ENCODE measurements at places on chromosomes 3 and 15. TPM values are rescaled to one million over a fixed set of nuclear protein-coding genes. Genes with fewer than 3 reads are reported as not detected.

A4GNT gene
- not detected for total RNA-seq

SLC22A14 gene
- 0.18 TPM for total RNA-seq

AP3B2 gene
- total RNA-seq: 0.82 TPM

ROBO1 gene
- 46.8 TPM for total RNA-seq

UBE2E1 gene
- total RNA-seq: 89.1 TPM

TRIM42 gene
- not detected for total RNA-seq

GRCh38 chr3:60399292-60399691, 852.0 kb downstream of the FHIT start:
- H3K4me3 ChIP-seq: no peak overlapping the region
- H3K36me3 ChIP-seq: no peaks in the 10 kb centered on the region
- no peak for DNase-seq
- no peak overlapping the region for H3K27ac ChIP-seq
- H3K27me3 ChIP-seq: no peaks in the 10 kb centered on the region

DNA sequence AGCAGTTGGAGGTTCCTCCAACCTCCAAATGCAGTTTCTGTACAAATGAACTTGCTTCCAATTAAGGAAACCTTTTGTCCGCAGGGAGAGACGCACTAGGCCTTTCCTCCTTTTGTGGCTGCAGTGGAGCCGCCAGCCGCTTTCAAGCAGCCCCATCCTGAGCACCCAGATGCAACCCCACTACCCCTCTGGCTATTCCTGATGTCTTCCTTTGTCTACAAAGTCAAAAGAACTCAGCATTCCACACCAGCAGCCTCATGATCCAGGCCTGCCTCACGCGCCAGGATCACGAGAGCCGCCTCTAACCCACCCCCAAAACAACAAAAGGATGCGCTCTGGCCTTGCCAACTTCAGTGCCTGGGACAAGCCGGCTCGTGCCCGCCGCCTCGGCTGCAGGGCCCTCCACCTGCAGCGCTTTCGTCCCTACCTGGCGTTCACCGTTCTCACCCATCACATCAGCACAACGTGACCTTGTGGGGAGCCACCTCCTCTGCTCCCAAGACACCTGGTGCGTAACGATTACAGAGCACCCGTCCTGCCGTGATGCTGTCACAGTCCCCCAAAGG, 48.2 kb upstream of the MUC4 start:
- no peaks in the 10 kb centered on the region for H3K4me1 ChIP-seq
- peaks cover 10% of the 10 kb centered on the region for H3K36me3 ChIP-seq
- no peak overlapping the region for H3K27ac ChIP-seq
- H3K27me3 ChIP-seq: no peaks in the 10 kb centered on the region
- no peak overlapping the region for H3K4me3 ChIP-seq

DNA sequence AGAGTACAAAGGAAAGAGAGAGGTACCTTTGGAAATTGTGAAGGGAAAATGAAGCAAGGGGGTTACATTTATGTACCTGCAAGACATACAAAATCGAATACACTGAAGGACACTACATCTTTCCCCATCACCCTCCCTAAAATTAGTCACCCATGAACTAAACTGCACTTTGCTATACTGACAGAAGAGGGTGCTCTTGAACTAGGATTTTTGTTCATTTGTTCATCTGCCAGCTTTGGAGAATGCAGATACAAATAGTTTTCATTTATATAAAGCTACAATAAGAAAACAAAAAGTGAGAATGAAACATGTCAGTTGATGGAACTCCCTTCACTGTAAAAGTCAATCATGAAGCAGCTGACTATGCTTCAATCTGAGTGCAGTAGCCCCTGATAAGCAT, 55.7 kb downstream of the PCCB start:
- H3K27ac ChIP-seq: no peak overlapping the region
- H3K27me3 ChIP-seq: no peaks in the 10 kb centered on the region
- H3K36me3 ChIP-seq: no peaks in the 10 kb centered on the region
- DNase-seq: no peak
- H3K4me1 ChIP-seq: no peaks in the 10 kb centered on the region

GRCh38 chr3:121651684-121652083, 9.0 kb downstream of the HCLS1 start:
- no peaks in the 10 kb centered on the region for H3K27me3 ChIP-seq
- peaks cover 41% of the 10 kb centered on the region for H3K36me3 ChIP-seq
- no peak overlapping the region for H3K27ac ChIP-seq
- H3K4me1 ChIP-seq: no peaks in the 10 kb centered on the region

DNA sequence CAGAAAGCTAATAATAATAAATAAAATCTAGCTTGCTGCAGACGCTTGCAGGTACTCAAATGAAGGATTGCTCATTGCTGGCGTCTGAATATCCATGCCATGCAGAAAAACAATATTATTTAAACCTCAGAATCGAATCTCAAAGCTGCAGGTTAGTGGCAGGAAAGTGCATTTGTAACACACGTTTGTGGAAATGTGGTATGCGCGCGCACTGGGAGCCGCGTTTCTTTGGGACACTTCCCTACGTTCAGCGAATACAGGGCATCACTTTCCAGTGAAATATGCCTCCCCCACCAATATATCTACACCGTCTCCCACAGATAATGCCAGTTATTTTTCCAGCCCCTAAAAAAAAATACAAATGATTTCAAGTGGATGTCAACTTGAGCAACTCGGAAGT, 37.1 kb downstream of the ZIC4 start:
- no peak for DNase-seq
- H3K27me3 ChIP-seq: peaks cover 100% of the 10 kb centered on the region
- H3K36me3 ChIP-seq: no peaks in the 10 kb centered on the region
- no peak overlapping the region for H3K27ac ChIP-seq
- no peaks in the 10 kb centered on the region for H3K4me1 ChIP-seq

- no peak overlapping the region for H3K4me3 ChIP-seq
- no peaks in the 10 kb centered on the region for H3K4me1 ChIP-seq
- H3K36me3 ChIP-seq: no peaks in the 10 kb centered on the region
- no peaks in the 10 kb centered on the region for H3K27me3 ChIP-seq
- no peak overlapping the region for H3K27ac ChIP-seq
- no peak for DNase-seq
Observed at GRCh38 chr3:103712320-103713008, 1277.6 kb downstream of the ZPLD1 start.

DNA sequence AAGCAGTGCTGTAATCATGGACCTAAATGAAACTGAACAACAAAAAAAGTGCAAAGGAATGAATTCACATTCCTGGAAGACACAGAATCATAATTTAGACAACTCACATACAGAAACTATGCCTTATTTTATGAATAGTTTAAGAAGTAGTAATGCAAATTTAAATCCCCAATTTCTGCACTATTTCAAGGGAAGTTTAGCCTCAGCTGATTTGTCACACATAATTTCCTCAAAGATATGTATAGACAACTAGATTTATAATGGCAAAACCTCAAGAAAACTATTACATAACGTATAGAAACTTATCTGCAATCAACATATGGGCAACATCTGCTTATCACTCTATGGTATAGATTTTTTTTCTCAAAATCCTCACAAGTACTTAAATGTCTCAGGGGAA, 7.8 kb upstream of the PTX3 start:
- H3K27me3 ChIP-seq: no peaks in the 10 kb centered on the region
- no peak overlapping the region for H3K27ac ChIP-seq
- no peak for DNase-seq
- H3K4me3 ChIP-seq: no peak overlapping the region

GRCh38 chr15:86040356-86041033, 39.2 kb upstream of the AGBL1 start:
- no peaks in the 10 kb centered on the region for H3K4me1 ChIP-seq
- H3K4me3 ChIP-seq: no peak overlapping the region
- DNase-seq: no peak
- H3K27me3 ChIP-seq: no peaks in the 10 kb centered on the region
- no peaks in the 10 kb centered on the region for H3K36me3 ChIP-seq

- no peak within 1 kb of the TSS for H3K4me3 ChIP-seq
- no peaks in the 10 kb centered on the region for H3K36me3 ChIP-seq
- no peaks in the 10 kb centered on the region for H3K27me3 ChIP-seq
- no peak for DNase-seq
Observed at GRCh38 chr3:48563382-48563918, at the start of gene UCN2. Gene UCN2 (minus strand): TSS chr3:48563781. CDS start chr3:48563124, 657 bp downstream.

- peak overlapping the region; percentile 39 for H3K27ac ChIP-seq
- H3K4me3 ChIP-seq: no peak overlapping the region
- H3K36me3 ChIP-seq: no peaks in the 10 kb centered on the region
- no peaks in the 10 kb centered on the region for H3K4me1 ChIP-seq
Observed at GRCh38 chr15:90074916-90075315, 27.4 kb downstream of the IDH2 start.

- no peak for DNase-seq
- no peak overlapping the region for H3K27ac ChIP-seq
- H3K4me3 ChIP-seq: no peak overlapping the region
- no peaks in the 10 kb centered on the region for H3K4me1 ChIP-seq
- peaks cover 23% of the 10 kb centered on the region for H3K27me3 ChIP-seq
Observed at GRCh38 chr15:34109797-34110663, 8.1 kb downstream of the PGBD4 start.

DNA sequence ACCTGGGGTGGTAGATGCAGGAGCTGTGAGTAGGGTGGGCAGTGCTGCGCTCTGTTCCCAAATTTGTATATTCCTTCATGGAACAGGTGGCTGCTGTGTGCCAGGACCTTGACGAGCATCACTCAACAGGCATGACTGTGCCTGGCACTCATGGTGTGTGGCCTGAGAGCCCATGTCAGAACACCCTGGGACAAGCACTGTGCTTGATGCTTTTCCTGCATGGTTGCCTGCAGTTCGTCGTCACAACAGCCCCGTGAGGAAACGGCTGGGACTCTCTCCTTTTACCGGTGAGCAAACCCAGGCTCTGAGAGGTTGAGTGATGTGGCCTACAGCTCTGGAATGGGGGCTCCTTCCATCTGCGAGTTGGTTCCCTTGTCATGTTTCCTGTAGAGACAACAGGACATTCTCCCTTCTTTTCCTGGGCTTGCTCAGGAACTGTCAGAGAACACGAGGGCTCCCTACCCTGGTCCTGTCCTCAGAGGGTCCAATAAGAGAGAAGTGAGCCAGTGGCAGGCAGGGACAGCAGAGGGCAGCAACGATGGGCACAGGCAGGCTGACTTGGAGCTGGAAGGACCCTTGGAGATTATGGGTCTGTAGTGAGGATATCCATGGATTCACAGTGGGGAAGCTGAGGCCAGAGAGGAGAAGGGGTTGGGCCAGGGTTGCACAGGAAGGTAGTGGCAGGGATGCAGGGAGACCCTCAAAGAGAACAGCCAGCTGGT, 37.4 kb downstream of the PRKCD start:
- no peak for DNase-seq
- peaks cover 8% of the 10 kb centered on the region for H3K4me1 ChIP-seq
- H3K36me3 ChIP-seq: no peaks in the 10 kb centered on the region
- H3K27me3 ChIP-seq: no peaks in the 10 kb centered on the region

- DNase-seq: peak; percentile 51
- peak overlapping the region; percentile 88 for H3K27ac ChIP-seq
- H3K27me3 ChIP-seq: no peaks in the 10 kb centered on the region
- H3K4me1 ChIP-seq: peaks cover 14% of the 10 kb centered on the region
- H3K36me3 ChIP-seq: no peaks in the 10 kb centered on the region
Observed at GRCh38 chr15:55247766-55248427, 41.7 kb downstream of the RAB27A start.

DNA sequence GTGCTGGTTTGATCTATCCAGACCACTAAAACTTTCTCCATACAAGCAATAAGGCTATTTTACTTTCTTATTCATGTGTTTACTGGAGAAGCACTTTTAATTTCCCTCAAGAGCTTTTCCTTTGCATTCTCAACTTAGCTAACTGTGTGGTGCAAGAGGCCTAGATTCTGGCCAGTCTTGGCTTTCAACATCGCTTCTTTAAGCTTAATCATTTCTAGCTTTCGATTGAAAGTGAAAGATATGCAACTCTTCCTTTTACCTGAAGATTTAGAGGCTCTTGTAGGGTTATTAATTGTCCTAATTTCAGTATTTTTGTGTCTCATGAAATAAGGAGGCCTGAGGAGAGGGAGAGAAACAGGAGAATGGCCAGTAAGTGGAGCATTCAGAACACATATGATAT, 234.8 kb upstream of the GADL1 start:
- no peak overlapping the region for H3K27ac ChIP-seq
- no peaks in the 10 kb centered on the region for H3K36me3 ChIP-seq
- no peaks in the 10 kb centered on the region for H3K4me1 ChIP-seq
- no peaks in the 10 kb centered on the region for H3K27me3 ChIP-seq
- H3K4me3 ChIP-seq: no peak overlapping the region

DNA sequence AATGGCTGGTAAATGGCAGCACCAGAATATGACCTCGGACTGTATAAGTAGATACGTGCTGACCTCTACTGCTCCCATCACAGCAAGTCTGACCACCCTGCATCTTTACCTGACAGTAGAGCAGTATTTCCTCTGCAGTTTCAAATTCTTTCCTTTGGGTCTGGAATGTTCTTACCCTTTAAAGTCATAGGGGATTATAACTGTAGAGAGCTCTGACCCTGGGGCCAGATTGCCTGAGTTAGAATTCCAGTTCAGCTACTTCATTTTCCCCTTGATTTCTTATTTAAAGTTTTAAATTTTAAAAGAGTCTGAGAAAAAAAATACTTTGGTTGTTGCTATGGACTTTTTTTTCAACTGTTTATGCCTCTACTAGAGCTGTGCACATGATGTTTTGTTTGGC, 237.7 kb downstream of the NR1D2 start:
- H3K4me3 ChIP-seq: no peak overlapping the region
- no peak overlapping the region for H3K27ac ChIP-seq
- DNase-seq: no peak
- no peaks in the 10 kb centered on the region for H3K4me1 ChIP-seq
- no peaks in the 10 kb centered on the region for H3K36me3 ChIP-seq
- H3K27me3 ChIP-seq: no peaks in the 10 kb centered on the region

DNA sequence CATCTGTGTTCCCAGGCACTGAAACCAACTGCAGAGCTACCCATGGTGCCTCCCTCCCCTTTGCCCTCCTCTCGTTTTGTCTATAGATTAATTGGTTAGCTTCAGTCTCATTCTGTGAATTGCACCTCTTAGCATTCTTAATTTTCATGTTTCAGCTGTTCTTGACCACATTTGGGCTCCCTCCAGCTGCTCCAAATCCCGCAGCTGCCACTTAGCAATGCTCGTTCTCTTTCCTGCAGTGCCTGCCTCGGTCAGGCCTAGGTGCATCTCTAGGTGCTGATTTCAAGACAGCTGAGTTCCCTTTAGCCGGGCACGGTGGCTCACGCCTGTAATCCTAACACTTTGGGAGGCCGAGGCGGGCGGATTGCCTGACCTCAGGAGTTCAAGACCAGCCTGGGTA, 47.0 kb upstream of the SMAD3 start:
- H3K4me1 ChIP-seq: peaks cover 1% of the 10 kb centered on the region
- H3K36me3 ChIP-seq: no peaks in the 10 kb centered on the region
- H3K27me3 ChIP-seq: no peaks in the 10 kb centered on the region
- no peak overlapping the region for H3K27ac ChIP-seq
- no peak for DNase-seq

GRCh38 chr3:142259359-142259758, 34.0 kb upstream of the GK5 start:
- H3K36me3 ChIP-seq: no peaks in the 10 kb centered on the region
- H3K27me3 ChIP-seq: no peaks in the 10 kb centered on the region
- H3K27ac ChIP-seq: no peak overlapping the region
- no peak overlapping the region for H3K4me3 ChIP-seq

- peaks cover 70% of the 10 kb centered on the region for H3K36me3 ChIP-seq
- no peaks in the 10 kb centered on the region for H3K4me1 ChIP-seq
- no peak overlapping the region for H3K4me3 ChIP-seq
- DNase-seq: no peak
- no peaks in the 10 kb centered on the region for H3K27me3 ChIP-seq
Observed at GRCh38 chr15:89629829-89630228, 25.4 kb downstream of the KIF7 start.

GRCh38 chr3:125585595-125586223, 9.6 kb downstream of the OSBPL11 start:
- no peaks in the 10 kb centered on the region for H3K27me3 ChIP-seq
- peak; percentile 79 for DNase-seq
- H3K27ac ChIP-seq: no peak overlapping the region
- no peak overlapping the region for H3K4me3 ChIP-seq

- no peak for DNase-seq
- peaks cover 49% of the 10 kb centered on the region for H3K4me1 ChIP-seq
- H3K4me3 ChIP-seq: no peak overlapping the region
- peak overlapping the region; percentile 83 for H3K27ac ChIP-seq
Observed at GRCh38 chr3:171967137-171967783, 72.1 kb upstream of the FNDC3B start.
